ENCODE measurements at places on chromosomes 5 and 9.

DNA sequence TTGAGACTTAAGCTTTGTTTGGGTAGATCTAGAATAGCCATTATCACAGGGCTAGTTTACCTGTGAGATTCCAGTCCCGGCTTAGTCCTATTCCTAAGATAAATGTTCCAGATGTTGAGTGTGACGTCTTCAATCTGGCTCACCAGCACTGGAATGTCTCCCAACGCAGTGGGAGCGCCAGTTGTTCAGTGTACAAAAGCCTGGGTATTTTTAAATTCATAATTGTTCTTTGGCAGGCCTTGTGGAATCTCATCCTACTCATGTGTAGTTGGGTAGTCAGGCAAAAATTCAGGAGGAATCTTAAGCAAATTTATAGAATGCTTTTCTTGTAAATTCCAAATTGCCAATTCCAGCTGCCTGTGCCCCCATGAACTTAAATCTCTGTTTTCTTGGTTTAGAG lies 272.6 kb upstream of the KCNN2 start:
- no peak for DNase-seq

GRCh38 chr5:90096415-90097081 lies 313.0 kb downstream of the CETN3 start:
- DNase-seq = no peak

DNA sequence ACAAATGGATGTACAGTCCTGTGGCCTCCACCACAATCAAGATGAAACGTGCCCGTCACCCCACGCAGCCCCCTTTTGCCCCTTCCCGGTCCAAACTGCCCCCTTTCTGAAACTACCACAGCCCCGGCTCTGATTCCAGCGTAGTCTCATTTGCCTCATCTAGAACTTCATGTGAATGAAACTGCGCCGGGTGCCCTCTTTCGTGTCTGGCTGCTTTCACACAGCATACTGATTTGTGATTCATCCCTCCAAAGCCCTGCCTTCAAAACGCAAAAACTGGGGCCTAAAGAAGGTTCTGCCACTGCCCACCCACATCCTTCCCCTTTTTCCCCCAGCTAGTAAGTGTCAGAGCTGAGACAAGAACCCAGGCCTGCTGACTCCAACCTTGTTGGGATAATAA lies 31.5 kb upstream of the NCS1 start:
- DNase-seq = no peak

GRCh38 chr5:146173597-146173996 lies 8.9 kb downstream of the LARS1 start:
- peak; percentile 51 for DNase-seq

- no peak for DNase-seq
Observed at GRCh38 chr9:130186839-130187522, 14.8 kb downstream of the NCS1 start.

- no peak for DNase-seq
Observed at GRCh38 chr5:132265336-132266030, 8.0 kb downstream of the PDLIM4 start.

- DNase-seq = no peak
Observed at GRCh38 chr5:179120421-179120861, 60.3 kb downstream of the ZNF354C start.

DNA sequence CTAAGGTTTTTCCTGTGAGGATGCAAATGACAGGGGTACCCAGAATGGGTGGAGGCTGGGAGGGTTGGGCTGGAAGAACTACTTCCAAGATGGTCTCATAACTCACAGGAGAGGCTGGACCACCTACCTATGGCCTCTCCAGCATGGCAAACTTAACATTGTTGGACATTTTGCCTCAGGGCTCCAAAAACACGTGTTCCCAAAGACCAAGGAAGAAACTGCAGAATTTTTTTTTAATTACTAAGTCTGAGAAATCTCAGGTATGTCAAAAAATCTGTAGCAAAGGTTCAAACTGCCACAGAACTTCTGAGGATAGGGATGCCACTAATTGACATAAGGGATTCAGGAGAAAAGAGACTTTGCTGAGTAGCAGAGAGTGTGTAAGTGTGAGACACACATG lies 270.8 kb downstream of the NNT start:
- no peak for DNase-seq

DNA sequence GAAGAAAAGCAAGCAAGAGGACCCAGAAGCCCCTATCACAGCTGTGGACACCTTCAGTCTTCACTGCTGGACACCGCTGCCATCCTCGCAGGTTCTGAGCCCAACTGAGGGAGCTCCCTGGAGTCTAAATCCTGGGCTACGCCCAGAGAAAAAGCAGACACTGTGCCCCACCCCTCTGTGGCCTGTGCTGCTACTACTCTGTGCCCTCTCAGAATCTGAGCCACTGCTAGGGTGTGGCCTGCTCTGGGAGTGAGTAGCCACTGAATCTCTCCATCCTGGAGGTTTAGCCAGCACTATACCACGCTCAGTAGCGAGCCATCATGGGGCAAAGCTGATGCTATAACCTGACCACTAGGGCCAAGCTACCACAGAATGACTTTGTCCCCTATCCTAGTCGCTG lies 338.2 kb downstream of the NPR3 start:
- no peak for DNase-seq

DNA sequence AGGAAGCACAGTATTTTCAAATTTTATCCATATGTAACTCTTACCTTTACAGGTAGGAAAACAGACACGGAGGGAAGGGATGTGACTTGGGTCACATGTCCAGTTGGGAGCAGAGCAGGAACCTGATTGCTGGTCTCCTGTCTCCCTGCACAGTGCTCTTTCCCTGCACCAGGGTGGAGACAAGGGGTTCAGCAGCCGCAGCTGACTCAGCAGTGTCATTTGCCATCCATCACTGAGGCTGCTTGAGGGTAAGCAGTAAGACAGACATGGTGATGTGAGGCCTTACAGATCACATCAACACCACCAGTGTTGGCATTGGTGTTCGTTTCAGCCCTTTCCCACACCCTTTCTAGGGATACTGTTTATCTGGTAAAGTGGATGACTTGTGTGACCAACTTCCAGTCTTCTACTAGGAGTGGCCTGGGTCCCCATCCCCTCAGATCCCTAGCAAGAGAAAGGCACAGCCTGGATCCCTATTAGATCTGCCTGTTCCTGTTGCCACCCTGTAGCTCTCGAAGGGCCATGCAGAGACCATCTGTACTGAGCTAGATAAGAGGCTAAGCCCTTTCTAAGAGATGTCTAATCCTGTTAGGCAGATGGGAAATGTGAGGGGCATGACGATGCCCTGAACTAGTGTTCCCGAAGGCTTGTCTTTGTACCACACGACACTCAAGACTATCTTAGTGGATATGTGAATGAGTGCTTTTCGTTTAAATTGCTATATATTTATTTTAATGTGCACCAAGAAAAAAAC lies 29.1 kb downstream of the FRMPD1 start:
- DNase-seq = no peak

GRCh38 chr5:116404792-116405191 lies 169.8 kb downstream of the SEMA6A start:
- DNase-seq = no peak

DNA sequence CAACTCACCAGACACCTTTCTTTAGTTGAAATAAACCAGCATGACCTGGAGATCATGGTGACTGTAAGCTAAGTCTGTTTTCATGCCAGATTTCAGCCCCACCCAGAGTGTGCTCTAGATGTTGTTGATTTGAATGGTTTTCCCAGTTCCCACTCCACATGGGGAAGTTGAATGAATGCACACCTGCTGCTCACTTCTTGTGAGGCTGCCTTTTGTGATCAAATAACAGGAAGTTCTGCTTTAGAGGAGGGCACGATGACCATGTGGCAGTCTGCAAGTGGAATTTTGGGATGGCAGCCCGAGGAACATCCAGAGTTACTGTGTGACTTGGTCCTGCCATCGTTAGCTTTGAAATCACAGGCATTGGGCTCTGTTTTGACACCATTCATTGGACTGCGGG lies 18.7 kb downstream of the SLC46A2 start:
- no peak for DNase-seq

GRCh38 chr5:116572350-116573278 lies 2.0 kb downstream of the SEMA6A start:
- DNase-seq = peak; percentile 17

- no peak for DNase-seq
Observed at GRCh38 chr5:143619040-143619439, 192.9 kb upstream of the HMHB1 start.

GRCh38 chr5:40321514-40321913 lies 358.2 kb upstream of the PTGER4 start:
- DNase-seq = no peak

DNA sequence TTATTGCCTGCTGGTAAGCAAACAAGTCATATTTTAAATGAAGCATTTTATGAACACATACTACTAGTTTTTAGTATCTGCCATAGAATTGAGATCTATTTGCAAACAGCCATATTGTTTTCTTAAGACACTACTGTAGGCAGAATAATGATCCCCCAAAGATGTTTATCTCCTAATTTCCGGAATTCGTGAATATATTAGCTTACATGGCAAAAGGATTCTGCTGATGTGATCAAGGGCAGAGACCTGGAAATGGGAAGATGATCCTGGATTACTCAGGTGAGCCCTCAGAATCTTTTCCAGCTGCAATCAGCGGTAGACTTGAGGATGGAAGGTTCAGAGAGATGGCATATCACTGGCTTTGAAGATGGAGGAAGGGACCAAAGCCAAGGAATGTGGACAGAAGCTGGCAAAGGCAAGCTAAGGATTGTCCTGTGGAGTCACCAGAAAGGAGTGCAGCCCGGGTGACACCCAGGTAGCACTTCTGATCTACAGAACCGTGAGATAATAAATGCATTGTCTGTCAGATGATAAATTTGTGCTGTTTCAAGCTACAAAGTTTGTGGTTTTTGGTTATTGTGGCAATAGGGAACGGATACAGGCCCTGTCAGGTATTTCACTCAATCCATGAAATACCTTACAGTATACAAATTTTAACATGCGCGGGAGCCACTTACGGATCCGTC lies 1.0 kb upstream of the ERCC6L2 start:
- DNase-seq = no peak

GRCh38 chr5:411728-412127 lies 31.2 kb upstream of the EXOC3 start:
- no peak for DNase-seq

DNA sequence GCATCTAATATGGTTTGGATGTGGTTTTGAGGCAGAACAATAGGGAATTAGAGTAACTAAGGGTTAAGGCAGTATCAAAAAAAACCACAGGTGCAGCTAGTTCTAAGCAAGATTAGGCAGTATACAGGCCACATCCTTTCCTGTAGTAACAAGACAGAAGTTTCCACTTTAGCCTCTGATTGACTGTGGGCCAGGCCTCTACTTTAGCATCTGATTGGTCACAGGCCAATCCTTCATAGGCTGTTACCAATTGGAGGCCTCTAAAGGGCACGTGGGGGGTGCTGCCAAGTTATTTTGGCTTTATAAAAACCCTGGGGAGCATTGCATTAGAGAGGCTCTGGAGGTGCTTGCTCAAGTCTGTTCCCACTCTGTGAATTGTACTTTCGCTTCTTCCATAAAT lies 144.1 kb upstream of the ST8SIA4 start:
- no peak for DNase-seq

- no peak for DNase-seq
Observed at GRCh38 chr5:57532513-57533497, 50.2 kb upstream of the ACTBL2 start.

GRCh38 chr5:35640623-35641022 lies 23.0 kb downstream of the SPEF2 start:
- no peak for DNase-seq

GRCh38 chr5:86716121-86716520 lies 98.4 kb downstream of the COX7C start:
- no peak for DNase-seq

DNA sequence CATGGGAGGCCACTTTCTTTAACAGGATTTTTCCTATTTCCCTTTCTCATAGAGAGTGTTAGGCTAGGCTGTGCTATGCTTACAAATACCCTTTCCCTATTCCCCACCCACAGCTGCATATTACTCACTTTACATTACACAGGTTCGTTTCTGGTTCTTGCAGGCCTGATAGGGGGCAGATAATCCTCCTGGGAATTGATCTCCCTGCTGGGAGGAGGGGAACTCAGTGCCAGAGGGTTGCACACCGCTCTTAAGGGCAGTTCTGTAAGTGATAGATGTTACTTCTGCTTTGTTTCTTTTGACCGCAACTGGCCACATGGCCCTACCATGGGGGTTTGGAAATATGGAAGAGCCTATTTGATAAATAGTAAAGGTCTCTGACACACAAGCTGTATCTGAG lies 54.0 kb upstream of the NTRK2 start:
- no peak for DNase-seq

GRCh38 chr5:80069918-80070318 lies 34.8 kb downstream of the THBS4 start:
- DNase-seq = no peak

DNA sequence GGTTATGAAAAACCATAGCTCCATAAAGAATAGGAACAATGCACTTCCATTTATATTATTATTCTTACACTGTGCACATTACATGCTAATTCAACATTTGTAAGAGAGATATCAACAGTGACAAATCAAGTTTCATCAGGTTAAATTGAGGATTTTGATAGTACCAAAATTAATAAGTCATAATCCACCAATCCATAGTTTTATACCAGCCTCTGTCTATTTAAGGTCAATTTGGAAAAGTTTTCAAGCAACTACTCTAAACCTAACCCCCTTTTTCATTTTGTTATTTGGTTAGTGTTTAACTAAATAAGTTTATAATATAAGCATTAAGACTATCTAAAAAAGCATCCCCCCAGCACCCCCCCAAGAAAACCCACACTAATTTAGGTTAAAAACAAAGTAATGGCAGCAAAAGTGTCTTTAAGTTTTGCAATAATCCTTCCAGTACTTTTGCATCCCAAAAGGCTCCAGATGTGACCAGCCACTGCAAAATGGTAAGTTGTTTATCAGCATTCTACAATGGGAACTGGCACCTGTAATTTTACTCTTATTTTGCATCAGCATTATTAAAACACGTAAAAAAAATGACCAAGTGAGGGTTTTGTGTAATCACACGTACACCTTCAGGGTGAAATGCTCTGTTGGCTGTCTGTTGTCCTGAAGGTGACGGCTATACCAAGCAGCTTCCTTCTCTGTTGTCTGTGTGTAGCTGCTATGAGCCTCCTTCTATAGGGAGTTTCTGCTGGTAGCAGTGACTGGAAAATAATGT lies 36.8 kb upstream of the SSBP2 start:
- DNase-seq = no peak

DNA sequence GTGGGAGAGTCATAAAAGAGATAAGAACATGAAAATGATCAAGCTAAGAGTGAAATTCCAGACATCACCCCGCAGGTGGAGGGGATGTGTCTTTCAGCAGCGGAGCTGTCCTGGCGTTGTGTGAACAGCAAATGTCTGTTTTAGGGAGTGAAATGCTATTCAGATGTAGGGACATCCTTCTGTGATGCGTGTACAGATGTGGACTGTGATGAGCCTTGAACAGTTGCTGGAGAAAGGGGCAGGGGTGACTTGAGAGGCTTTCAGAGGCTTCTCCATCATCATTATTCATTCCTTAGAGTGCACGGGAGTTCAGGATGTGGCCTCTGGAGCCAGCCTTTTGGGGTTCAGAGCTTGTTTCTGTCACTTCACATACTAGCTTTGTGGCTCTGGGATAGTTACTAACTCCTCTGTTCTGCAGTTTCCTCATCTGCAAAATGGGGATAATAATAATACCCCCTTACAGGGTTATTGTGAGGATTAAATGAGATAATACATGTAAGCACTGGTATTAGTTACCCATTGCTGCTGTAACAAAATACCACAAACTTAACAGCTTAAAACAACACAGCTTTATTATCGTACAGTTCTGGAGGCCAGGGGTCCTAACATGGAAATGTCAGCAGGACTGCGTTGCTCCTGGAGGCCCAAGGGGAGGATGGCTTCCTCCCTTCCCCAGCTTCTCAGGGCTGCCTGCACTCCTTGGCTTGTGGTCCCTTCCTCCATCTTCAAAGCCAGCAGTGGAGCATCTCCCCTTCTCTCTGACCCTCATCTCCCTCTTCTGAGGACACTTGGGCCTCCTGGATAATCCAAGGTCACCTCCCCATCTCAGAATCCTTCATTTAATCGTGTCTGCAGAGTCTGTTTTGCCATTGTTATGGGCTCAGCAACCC lies 9.4 kb downstream of the TRAF1 start:
- no peak for DNase-seq
